ENCODE measurements at places on chromosomes 1 and 21.

DNA sequence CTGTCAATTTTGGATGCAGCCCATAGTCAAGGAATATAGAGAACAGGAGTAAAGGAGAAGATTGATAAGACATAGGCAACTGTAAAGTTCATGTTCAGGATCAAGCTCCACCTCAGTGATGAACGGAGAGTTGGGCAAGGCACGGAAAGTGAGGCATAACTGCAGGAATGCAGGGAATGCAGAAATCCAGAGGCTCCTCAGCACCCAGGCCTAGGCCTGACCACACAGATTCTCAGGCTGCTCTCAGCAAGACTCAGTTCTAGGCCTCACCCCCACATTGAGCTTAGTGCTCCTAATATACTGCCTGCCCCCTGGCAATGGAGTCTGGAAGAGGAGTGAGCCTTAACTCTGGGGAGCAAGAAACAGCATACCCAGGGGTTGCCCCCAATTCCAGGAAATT is 36.3 kb upstream of the S1PR1 start:
- DNase-seq = no peak

DNA sequence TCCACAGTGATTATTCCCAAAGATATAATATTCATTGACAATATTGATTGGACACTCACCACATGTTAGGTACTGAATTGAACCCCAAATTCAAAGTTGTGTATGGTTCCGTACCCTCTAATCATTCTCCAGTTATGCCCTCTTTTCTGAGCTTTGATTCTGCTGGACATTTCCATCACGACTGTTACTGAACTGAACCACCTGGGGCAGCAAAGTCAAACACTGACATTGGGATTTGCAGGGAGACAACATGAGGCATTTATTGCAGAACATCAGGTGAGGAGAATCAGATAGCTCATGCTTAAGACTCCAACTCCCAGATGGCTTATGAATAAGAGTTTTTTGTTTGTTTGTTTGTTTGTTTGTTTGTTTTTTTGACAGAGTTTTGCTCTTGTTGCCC is 420.9 kb downstream of the DISC1 start:
- DNase-seq = no peak

- DNase-seq = peak; percentile 70
Measured at GRCh38 chr1:118788463-118788862, 199.7 kb downstream of the TBX15 start.

GRCh38 chr21:38806153-38806941 is 618 bp downstream of the ETS2 start:
- DNase-seq = peak; percentile 69

DNA sequence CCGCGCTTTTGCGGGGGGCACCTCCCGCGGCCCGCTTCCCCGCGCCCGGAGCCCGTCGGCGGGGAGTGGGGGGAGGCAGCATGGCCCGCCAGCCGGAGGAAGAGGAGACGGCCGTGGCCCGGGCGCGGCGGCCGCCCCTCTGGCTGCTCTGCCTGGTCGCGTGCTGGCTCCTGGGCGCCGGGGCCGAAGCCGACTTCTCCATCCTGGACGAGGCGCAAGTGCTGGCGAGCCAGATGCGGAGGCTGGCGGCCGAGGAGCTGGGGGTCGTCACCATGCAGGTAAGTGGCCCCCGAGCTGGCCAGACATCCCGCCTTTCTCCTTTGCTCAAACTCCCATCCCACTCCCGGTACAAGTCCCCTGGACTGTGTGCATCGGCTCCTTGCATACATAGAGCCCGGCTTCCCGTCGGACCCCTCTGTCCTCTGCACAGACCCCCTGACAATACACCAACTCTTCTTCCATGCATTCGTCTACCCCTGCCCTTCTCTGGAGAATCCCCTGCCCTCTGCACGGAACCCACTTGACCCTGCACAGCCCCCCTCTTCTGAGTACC is 812 bp downstream of the CACHD1 start:
- peak; percentile 59 for DNase-seq

- no peak for DNase-seq
Measured at GRCh38 chr1:31058012-31058411, 7.5 kb downstream of the PUM1 start.

DNA sequence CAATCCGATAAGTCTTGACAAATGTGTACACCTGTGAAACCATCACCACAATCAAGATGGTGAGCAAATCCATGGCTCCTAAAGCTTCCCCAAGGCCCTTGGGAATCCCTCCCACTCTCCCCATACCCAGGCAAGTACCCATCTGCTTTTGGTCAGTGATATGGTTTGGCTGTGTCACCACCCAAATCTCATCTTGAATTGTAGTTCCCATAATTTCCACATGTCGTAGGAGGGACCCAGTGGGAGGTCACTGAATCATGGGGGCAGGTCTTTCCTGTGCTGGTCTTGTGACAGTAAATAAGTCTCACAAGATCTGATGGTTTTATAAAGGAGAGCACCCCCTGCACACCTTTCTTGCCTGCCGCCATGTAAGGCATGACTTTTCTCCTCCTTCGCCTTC is 14.6 kb upstream of the GUCA2B start:
- no peak for DNase-seq

GRCh38 chr1:68365709-68366382 is 83.9 kb downstream of the RPE65 start:
- no peak for DNase-seq

DNA sequence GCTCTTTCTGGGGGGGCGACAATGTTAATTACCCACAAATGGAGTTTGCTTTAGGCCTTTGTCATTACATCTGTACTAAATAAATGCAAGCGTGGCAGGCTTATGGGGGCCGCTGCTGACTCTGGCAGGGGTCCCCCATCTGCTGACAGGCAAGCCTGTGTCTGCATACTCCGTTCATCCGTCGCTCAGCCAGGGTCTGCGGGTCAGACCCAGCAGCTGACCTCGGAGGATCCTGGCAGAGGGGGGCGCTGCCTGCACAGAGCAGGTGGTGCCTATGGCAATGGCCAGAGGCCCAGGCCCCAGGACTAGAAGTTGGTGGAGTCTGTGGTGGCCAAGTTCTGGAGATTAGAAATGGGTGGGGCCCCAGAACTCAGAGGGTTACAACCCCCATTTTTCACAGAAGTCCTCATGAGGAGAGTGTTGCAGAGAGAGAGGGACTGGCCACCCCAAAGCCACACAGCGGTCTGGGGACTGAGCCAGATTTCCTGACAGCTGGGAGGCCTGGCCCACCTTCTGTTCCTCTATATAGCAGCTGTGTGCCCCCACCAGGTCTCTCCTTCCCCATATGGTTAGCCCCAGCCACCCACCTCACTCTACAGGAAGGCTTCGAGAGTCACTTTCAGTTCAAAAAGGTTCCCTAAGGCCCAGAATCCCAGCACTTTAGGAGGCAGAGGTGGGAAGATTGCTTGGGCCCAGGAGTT is 31.0 kb downstream of the TTC39A start:
- DNase-seq = no peak

GRCh38 chr21:33815143-33815707 is 100.4 kb downstream of the ATP5PO start:
- no peak for DNase-seq

- DNase-seq = no peak
Measured at GRCh38 chr21:34227386-34227852, 136.4 kb upstream of the KCNE2 start.

DNA sequence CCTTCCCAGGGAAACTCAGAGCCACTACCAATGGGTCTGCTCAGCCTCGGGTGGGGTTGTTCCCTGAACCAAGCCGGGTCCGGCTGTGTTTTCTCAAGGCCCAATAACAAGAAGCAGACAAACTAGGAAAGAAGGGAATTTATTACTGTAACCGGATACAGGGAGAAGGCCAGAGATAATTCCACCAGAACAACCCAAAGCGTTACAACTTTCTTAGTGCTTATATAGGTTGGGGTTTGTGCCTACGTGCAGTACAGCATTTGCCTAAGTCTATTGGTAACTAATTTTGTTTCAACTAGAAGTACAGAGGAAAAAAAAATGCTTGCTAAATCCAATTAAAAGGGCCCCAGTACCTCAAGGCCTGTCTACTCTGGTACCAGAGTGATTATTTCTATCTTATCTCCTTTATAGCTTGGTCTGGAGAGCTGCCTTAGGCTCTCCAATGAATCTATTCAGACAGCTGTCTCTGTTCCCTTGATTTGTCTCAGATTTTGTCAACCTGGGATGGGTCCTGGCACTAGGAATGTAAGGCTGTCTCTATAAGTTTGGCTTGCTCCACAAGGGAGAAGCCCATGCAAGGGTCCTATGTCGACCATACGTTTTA is 57.3 kb upstream of the CCDC190 start:
- no peak for DNase-seq

GRCh38 chr1:197024460-197024859 is 42.6 kb downstream of the F13B start:
- no peak for DNase-seq

DNA sequence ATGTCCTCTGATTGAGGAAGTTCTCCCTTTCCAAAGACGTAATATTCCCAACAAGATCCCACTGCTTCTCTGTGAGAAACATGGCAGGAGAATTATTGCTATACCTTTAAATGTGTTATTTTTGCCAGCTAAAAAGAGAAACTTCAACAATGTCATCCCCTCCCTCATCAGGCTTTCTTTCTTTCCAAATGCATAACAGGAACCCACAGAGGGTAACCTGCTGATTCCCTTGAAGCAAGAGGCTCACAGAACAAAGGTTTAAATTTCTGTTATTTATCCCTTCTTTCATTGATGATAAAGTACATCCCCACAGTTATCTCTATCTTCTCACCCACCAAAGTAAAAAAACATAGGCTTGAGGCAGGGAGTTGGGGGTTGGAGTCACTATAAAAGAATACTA is 102.1 kb downstream of the SLC30A10 start:
- DNase-seq = no peak

DNA sequence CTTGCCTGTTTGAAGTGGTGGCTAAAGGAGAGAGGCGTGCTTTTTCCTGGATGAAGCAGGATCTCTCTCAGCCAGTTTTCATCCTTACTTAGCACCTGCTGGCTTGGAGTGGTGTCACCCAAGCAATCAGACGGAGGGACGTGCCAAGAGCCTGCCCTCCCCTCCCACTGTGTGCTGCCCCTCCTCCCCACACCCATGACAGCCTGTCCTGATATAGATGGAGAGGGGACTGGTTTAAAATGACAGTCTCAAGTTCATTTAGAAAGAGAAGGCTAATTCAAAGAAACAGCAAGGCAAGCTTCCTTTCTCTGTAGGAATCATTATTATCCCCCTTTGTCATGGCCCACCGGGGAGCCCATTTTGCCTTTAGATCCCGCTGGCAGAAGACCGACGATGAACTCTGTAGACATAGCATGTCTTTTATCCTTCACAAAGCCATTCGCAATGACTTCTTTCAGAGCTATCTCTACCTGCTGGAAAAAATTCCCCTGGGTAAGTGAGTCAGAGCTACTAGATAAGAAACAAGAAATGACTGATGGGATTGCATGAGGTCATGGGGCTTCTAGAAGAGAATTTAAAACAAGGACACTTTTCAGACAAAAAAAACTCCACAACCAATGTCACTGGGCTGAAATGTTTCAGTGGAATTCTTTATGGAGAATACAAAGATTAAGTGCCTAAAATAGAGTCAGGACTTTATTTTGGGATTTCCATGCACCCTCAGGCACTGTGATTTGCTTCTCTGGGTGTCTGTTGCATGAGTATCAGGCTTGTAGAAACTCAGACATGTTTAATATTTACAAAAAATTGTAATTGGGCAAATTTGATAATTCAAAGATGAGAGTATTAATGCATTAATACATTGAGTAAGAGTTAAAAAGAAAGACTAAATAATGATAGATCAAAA is at the start of gene NTMT2:
NTMT2 (plus strand) TSS at position 190 of the 907 bp plus-strand sequence; CDS start at position 339, 149 bp downstream.
- DNase-seq = no peak

DNA sequence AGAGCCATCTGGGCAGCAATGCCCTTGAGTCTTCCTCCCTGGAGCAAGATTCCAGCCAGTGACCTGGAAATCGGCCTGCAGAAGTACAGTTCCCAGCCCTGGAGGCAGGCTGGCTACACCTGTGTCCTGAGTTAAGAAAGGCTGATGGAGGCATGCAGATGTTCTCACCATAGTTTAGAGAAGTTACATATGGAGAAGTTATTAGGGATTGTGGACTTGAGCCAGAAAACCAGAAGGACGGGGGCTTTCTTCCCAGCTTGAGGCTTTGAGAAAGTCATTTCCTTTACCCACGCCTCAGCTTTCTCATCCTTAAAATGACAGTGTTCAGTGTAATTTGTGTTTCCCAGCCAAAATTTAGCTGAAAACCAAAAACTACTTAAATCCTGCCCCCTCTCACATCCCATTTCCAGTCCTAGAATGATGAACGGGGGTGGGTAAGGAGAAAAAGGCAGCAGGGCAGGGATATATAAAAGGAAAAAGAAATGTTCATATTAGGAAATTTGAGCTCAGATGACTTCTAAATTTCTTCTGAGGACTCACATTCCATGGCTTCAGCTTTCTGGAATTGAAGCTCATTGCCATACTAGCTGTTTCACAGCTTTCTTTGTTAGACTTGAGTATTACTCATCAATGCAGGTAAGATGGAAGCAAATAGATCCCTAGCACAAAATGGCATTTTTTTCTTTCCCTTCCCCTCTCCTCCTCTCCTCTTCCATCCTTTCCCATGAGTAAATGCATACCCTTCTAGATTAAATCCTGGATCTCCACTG is 14.4 kb upstream of the C8B start:
- no peak for DNase-seq

- DNase-seq = peak; percentile 69
Measured at GRCh38 chr1:165369255-165369848, 12.8 kb upstream of the LMX1A start.

DNA sequence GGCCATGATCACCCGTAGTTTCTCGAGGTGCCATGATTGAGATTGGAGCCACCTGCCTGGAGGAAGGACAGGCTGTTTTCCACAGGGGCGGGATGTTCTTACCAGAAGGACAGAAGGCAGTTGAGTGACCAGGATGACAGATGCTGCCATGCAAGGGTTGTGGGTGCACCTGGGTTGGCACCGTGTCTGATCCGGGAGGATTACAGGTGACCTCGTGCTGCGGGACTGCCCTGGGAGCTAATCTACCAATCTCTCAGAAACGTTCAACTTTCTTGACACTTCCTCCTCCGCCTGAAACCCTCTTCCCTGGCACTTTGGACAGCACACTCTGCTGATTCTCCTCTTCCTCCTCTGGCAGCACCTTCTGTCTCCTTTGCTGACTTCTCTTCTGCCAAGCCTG is 13.8 kb upstream of the SLC6A9 start:
- DNase-seq = no peak

DNA sequence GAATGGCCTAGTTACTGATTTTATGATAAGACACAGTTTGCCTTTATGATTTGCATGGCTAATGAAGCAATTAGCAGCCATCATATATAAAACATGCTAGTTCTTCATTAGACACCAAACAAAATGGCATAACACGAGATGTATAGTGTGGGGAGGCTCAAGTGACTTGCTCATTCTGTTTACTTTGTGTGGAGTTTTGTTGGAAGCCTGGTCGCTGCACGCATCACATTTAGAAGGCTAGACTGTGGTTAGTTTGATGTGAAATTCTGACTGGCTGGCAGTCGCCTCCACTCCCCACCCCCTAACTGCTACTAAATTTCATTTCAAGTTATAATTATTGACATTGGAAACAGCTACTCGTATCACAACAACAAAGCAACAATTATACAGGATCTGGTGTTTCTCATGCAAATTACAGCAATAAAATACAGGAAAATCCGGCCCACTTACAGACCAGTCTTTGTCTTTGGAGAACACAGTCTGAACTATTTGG is 356.1 kb downstream of the LMO4 start:
- peak; percentile 42 for DNase-seq

Measured in right hindlimb (tissue), 1 donor.